A549 treated with CpdA at 1 μM for 4 hours (cell line): ENCODE measurements at places on chromosomes 5 and 9. TPM values are rescaled to one million over a fixed set of nuclear protein-coding genes. Genes with fewer than 3 reads are reported as not detected.

The GPR150 gene
- 0.07 to 0.15 TPM (median 0.08 TPM) in 4 of 5 replicates, not detected in the other for total RNA-seq

The FOXD4L3 gene
- total RNA-seq: 0.06 to 0.24 TPM (median 0.14 TPM) in 3 of 5 replicates, not detected in the others

The OR13J1 gene
- total RNA-seq: not detected in 5 replicates

The PRRX2 gene
- total RNA-seq: 2.8 to 7.2 TPM (median 6.5 TPM) in 5 replicates

The SGCD gene
- total RNA-seq: 3.7 to 5.2 TPM (median 4.3 TPM) in 5 replicates

The SLC45A2 gene
- total RNA-seq: 0.07 to 0.16 TPM in 2 of 5 replicates, not detected in the others

The AIF1L gene
- 1.2 to 1.4 TPM (median 1.3 TPM) in 5 replicates for total RNA-seq

The NUP214 gene
- 23.9 to 29.2 TPM (median 24.3 TPM) in 5 replicates for total RNA-seq

The SHISAL2B gene
- not detected in 5 replicates for total RNA-seq

The GPRIN1 gene
- total RNA-seq: 7.1 to 9.4 TPM (median 9.1 TPM) in 5 replicates

The TNFSF8 gene
- not detected in 5 replicates for total RNA-seq

The TTC16 gene
- 0.02 TPM in 1 of 5 replicates, not detected in the others for total RNA-seq
